ENCODE measurements at places on chromosomes 5 and 9.

DNA sequence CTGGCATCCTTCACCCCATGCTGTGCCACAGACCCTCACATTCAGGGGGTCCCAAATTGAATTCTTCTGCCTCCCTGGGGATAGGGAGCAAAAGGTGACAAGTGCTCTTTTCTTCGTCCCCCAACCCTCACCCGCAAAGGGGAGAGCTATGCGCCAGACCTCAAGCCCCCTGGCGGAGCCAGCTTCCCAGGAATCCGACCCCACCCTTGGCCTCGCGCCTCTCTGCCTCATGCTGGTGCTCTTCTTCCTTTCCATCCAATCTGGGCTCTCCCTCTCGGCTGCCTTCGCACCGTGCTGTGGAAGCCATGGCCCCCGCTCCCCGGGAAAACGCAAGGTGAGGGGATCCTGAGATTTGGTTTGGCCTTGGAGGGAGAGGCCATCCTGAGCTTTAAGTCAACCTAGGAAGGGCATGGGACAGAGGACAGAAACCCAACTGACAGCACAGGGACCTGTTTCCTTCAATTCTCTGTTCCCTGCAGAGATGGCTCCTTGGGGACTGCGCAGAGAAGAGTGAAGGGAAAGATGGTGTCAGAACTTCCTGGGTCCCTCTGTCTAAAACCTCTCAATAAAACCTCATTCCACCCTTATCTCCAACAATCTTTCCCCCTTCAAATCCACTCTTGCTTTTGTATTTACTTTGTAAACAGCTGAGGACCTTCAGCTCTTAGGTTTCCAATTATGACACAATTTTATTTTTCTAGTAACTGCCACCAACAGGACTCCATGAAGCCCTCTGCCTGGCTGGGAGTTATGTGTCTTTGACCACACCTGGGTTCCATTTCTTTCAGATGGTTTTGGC is 36.3 kb upstream of the CRB2 start:
- no peak for DNase-seq

- DNase-seq: peak; percentile 20
Observed at GRCh38 chr5:86968301-86968753, 299.4 kb upstream of the RASA1 start.

DNA sequence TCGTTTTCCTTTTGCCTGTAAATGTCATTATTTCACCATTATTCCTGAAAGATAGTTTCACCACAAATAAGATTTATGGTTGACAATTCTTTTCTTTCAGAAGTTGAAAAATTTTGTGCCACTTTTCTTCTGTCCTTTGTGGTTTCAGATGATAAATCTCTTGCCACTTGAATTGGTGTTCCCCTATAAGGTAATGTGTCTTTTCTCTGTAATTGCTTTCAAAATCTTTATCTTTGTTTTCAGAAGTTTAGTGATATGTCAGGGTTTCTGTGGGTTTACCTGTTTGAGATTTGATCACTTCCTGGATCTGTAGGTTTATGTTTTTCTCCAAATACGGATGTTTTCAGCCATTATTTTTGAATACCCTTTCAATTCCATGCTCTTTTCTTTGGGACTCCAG is 14.6 kb downstream of the RASA1 start:
- DNase-seq: no peak

- no peak for DNase-seq
Observed at GRCh38 chr9:19512103-19512832, 103.5 kb downstream of the ACER2 start.

GRCh38 chr9:135146766-135147473 is 59.5 kb downstream of the OLFM1 start:
- no peak for DNase-seq

DNA sequence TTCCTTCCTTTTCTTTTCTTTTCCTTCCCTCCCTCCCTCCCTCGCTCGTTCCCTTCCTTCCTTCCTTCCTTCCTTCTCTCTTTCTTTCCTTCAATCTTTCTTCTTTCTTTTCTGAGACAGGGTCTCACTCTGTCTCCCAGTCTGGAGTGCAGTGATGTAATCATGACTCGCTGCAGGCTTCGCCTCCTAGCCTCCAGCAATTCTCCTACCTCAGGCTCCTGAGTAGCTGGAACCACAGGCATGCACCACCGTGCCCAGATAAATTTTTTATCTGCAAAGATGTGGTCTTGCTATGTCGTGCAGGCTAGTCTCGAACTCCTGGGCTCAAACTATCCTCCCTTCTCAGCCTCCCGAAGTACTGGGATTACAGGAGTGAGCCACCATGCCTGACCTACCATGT is 81.4 kb downstream of the SPATA31C2 start:
- DNase-seq: no peak

- peak; percentile 11 for DNase-seq
Observed at GRCh38 chr5:53253421-53253871, 143.9 kb upstream of the MOCS2 start.

DNA sequence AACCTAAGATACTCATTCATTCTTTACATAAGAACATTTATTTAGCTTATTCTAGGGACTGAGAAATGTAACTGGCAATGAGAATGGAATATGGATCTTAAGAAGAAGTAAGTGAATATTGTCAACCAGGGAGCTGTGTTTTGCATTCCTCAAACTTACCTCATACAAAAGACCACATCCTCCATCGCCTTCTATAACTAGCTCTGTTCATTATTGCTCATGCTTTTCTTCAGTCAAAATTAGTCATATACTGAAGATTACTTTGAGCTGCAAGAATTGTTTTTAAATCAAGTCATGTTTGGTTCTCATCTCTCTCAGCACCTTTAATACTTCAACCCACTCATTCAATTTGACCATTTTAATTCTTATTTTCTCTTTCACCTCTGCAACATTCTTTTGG is 140.3 kb upstream of the RASA1 start:
- peak; percentile 1 for DNase-seq

- DNase-seq: no peak
Observed at GRCh38 chr5:58804291-58804690, 221.4 kb downstream of the RAB3C start.

GRCh38 chr9:137306066-137306849 is 4.2 kb upstream of the NRARP start:
- no peak for DNase-seq

DNA sequence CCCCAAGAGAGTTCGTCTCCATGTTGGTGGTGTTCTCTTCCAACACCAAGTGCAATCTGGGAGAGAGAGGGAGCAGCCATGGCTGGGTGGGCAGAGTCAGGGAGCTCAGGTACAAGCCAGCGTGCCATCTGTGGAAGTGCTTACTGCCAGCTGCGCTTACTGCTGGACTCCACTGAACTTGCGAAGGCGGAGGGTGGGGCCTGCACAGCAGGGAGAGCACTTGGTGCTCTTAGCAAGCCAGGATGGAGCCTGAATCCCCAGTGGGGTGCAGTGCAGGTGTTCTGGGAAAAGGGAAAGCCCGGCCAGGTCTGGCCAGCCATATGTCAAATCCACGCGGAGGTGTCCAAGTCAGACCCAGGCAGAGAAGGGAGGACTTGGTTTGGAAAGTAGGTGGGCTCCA is 142.0 kb downstream of the FANCC start:
- no peak for DNase-seq

DNA sequence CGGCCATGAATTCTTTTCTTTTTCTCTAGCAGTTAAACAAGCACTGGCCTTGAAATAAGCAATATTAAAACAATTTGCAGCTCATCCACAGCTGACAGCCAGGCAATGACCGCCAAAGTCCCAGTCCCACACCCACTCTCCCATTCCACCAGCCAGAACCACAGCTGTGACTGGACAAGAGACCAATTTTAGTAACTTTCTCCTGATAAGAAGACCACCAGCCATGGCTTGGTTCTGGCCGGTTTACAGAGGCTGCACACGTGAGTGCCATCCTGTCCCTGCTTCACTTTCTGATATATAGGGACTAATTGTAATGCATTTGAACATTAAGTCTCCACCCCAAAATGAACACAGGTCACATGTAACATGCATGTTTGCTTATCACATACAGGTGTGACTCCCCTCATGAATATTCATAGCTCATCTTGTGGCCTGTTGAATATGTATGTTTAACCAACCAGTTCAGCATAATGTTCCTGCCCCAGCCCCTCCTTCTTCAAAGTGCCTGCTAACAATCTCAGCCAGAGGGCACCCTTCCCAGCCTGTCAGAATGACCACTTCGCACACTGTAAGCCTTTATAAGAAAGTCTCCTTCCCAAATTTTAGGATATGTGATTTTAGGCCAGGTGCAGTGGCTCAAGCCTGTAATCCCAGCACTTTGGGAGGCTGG is 23.9 kb upstream of the FANCC start:
- DNase-seq: no peak

Data from amniotic stem cell (primary cell).